Esophagus squamous epithelium (tissue), 5 donors: ENCODE measurements at places on chromosomes 2 and 18. TPM values are rescaled to one million over a fixed set of nuclear protein-coding genes. Genes with fewer than 3 reads are reported as not detected.

- H3K27ac ChIP-seq, result no peak overlapping the region
- H3K4me1 ChIP-seq, result no peaks in the 10 kb centered on the region
- no peak overlapping the region for H3K4me3 ChIP-seq
- H3K36me3 ChIP-seq, result no peaks in the 10 kb centered on the region
- H3K27me3 ChIP-seq, result peaks cover 3% of the 10 kb centered on the region
These were observed 245.9 kb downstream of the TFCP2L1 start for GRCh38 chr2:121038891-121039616.

DNA sequence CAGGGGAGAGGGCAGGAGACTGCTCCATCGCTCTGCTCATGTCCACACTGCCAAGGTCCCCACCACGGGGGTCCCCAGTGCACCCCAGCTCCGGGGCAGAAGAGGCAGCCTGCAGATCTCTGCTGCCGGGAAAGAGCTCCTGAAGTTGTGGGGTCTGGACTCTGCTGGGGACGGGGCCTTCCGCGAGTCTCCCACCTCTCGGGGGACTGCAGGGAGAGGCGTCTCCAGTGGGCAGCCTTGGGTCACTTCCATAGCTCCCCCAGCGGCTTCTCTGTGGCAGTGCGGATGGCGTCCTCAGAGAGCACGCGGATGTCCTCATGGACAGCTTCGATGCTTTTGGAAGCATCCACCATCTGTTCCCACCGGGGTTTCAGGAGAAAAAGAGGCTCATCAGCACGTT lies 10.7 kb downstream of the DTYMK start:
- no peaks in the 10 kb centered on the region for H3K27me3 ChIP-seq
- H3K4me1 ChIP-seq, result no peaks in the 10 kb centered on the region
- peaks cover 98% of the 10 kb centered on the region for H3K36me3 ChIP-seq
- no peak for DNase-seq
- no peak overlapping the region for H3K27ac ChIP-seq

GRCh38 chr2:64405581-64406406 lies 48.2 kb upstream of the LGALSL start:
- H3K4me1 ChIP-seq, result peaks cover 31% of the 10 kb centered on the region
- no peak for DNase-seq
- no peaks in the 10 kb centered on the region for H3K27me3 ChIP-seq
- H3K27ac ChIP-seq, result peak overlapping the region; percentile 78
- no peaks in the 10 kb centered on the region for H3K36me3 ChIP-seq

DNA sequence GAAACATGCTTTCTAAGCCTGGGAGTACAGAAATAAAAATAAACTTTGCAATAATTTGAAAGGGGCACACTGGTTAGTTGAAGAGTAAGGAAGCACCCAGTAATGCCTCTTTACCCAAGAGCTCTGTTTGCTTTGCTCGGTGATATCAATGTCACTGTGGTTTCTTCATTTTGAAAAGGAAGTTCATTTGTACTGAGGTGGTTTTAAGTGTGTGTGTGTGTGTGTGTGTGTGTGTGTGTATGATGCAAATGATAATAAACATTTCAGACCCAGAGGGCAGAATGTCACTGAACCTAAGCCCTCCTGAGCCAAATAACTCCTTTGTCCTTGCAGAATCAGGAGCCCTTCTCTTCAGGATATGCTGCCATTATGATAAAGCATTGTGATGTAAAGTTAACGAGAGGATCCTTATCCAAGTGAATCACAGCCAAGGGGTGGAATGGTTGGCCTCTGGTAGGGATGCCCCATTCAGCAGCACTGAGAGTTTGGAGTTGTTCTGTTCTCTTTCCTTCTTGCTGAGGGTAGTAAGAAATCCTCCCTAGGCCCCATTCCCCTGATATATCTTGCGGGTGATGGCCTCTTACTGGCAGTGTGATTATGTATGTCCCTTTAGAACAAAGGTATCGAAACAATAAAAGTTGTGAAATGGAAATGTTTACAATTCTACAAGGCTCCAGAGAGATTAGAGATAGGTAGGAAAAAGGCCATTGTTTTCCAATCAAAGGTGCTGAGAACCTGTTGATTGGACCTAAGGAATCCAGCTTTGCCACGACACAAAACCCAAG lies 7.6 kb downstream of the ITGA6 start:
- peaks cover 60% of the 10 kb centered on the region for H3K4me1 ChIP-seq
- no peak for DNase-seq
- no peak overlapping the region for H3K4me3 ChIP-seq
- H3K27ac ChIP-seq, result peak overlapping the region; percentile 26

DNA sequence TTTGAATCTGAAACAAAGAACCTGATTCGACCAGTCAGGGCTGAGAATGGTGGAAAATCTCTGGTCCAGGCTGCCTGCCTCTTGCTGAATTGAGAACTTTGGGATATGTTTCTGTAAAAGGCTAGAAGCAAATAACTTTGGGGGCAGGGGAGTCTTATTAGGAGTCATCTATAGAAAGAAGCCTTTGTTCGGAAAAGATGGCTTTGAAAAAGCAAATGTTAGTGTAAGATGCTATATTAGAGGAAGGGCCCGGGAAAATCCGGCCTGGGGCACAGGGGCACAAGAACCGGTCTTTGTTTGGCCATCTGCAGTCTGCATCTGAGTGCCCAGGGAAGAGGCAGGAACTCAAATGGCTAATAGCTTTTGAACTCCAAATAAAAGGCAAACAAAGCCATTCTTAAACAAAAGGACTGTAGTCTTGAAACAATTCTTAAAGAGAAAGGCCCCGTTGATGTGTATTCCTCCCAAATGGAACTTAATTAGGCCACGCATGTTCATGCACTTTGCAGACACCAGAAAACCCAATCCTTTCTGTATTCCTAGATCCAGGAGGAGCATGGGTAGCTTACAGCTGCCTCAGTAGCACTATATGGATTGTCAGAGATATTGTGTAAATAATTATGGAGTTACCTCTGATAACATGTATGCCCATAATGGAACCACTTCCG lies 180.0 kb upstream of the ARL4C start:
- no peak for DNase-seq
- H3K4me1 ChIP-seq, result peaks cover 8% of the 10 kb centered on the region
- H3K4me3 ChIP-seq, result no peak overlapping the region
- no peaks in the 10 kb centered on the region for H3K27me3 ChIP-seq

DNA sequence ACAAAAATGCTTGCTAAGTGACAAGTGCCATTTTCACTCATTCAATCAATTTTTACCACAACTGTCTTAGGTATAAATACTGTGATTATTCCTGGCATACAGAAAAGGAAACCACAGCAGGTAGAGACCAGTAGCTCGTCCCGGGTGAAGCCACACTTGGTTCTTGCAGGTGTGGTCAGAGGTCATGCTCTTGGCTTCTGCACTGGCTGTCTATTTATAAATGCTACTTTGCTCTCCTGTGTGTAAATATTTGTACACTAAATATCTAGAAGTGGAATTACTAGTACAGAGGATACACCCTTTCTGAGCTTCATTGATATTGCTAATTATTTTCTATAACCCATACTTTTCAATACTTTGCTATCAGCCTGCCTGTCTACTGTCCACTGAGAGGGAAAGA lies 284.6 kb downstream of the MYT1L start:
- no peak for DNase-seq
- no peak overlapping the region for H3K27ac ChIP-seq
- no peaks in the 10 kb centered on the region for H3K4me1 ChIP-seq
- no peaks in the 10 kb centered on the region for H3K27me3 ChIP-seq
- no peak overlapping the region for H3K4me3 ChIP-seq
- H3K36me3 ChIP-seq, result no peaks in the 10 kb centered on the region

CFAP221 gene
- not detected for total RNA-seq

DNA sequence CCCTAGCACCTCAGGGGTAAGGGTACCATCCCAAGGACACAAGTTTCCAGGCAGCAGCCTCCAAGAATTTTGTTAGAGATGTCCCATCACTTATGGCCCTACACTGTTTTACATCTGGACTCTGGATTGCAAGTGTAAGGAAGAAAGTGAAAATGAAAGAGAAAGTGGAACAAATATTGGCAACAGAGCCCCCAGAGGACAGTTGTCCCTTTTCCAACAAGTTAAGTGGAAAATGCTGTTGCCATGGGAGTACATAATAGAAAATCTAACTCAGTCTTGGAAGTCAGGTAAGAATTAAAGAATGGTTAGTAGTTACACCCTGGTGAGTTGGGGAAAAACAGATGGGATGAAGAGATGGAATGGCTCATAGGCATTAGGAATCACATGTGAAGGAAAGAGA lies 50.6 kb downstream of the TTC21B start:
- H3K4me3 ChIP-seq, result no peak overlapping the region
- H3K36me3 ChIP-seq, result no peaks in the 10 kb centered on the region
- no peak overlapping the region for H3K27ac ChIP-seq
- H3K4me1 ChIP-seq, result peaks cover 27% of the 10 kb centered on the region
- no peak for DNase-seq

RAB6C gene
- not detected for total RNA-seq

UGT1A8 gene
- total RNA-seq, result 1.7 TPM

IL1R2 gene
- total RNA-seq, result 182 TPM
